ENCODE measurements at places on chromosomes 16 and 17.

GRCh38 chr17:8126491-8127066 lies 2.7 kb upstream of the HES7 start:
- no peak for DNase-seq

DNA sequence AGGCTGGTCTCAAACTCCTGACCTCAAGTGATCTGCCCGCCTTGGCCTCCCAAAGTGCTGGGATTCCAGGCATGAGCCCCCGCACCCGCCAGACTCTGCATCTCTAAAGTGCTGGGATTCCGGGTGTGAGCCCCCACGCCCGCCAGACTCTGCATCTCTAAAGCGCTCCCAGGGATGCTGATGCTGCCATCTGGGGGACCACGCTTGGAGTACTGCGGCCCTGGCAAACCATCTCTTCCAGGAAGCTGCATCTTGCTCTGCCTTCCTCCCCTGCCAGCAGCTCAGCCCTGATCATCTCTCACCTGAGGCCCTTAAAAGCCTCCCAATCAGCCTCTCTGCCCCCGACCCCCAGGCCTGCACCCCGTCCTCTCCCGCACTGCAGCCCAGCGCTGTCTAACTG lies 4.1 kb downstream of the CEP295NL start:
- no peak for DNase-seq

DNA sequence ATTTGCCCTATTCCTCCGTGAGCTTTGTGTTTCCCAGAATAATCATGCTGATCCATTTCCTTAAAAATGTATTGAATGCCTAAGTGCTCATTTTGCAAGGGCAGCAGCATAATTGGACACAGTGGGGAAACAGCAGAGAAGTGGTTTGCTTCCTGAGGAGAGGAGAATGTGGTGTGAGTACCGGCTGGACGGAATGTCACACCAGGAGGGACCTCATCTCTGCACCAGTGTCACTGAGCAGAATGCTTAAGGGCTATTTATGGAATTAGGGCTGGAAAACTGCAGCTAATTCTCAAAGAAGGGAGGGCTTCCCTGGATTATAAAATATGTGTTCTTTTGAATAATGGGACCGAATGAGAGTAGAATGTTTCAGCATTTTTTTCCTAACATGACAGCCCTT lies 1100.6 kb upstream of the RBFOX1 start:
- DNase-seq, result no peak

- no peak for DNase-seq
Measured at GRCh38 chr17:19401321-19402010, 9.6 kb upstream of the RNF112 start.

GRCh38 chr17:1413281-1413791 lies 13.3 kb upstream of the YWHAE start:
- no peak for DNase-seq

GRCh38 chr16:53457670-53458069 lies 23.4 kb downstream of the RBL2 start:
- peak; percentile 47 for DNase-seq

- DNase-seq, result no peak
Measured at GRCh38 chr17:30082773-30083172, 33.8 kb upstream of the NSRP1 start.

DNA sequence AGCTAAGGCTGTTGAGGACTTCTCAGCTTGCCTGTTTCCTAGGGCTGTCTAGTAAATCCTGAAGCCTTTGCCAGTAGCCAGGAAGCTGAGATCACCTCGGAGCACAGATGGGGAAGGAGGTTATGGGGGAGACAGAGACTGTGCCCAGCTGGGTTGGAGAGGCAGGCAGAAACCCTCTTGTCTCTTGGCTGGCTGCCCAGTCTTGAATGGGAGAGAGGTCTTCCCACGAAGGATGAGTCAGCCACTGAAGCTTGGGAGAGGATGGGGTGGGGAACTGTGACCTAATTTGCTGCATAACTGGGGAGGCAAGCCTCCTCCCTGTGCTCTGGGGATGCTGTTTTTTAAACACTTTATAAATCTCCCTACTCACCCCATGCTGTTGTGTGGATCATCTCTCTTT lies 69.8 kb downstream of the SHISA9 start:
- DNase-seq, result no peak

DNA sequence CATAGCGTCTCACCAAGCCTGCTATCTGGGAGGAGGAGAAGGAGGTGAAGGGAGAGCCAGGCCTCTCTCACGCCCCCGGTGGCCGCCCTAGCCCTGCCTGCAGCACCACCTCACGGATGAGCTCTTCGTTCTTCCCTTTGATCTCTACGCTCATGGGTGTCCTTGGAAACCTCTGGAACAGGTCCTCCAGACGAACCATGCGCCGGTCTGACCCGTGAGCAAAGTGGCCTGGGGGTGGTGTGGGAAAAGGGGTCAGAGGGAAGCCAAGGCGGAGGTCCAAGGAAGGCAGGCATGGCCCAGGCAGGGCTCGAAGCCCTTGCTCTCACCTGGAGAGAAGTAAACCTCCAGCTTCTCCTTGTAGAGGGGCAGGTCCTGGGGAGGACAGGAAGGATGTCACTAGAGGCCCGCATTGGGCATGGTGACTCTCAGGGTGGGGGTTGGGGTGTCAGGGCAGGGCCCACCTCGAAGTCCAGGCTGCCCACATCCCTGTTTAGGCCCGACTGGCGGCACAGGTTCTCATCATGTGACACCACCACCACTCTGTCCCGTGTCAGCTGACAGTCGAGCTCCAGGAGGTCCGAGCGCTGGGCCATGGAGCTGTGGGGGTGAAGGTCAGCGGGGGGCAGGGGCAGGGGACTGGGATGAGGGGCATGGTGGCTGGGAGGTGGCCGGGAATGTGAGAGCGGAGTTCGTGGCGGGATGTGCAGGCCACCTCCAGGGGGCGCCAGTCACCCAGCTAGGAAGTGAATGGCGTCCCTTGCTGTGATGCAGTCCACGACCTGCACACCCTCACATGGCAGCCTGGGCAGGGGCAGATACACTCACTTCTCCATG lies 923 bp downstream of the GDPD3 start:
- peak; percentile 70 for DNase-seq

- no peak for DNase-seq
Measured at GRCh38 chr16:85347213-85347591, 234.9 kb upstream of the CIBAR2 start.

DNA sequence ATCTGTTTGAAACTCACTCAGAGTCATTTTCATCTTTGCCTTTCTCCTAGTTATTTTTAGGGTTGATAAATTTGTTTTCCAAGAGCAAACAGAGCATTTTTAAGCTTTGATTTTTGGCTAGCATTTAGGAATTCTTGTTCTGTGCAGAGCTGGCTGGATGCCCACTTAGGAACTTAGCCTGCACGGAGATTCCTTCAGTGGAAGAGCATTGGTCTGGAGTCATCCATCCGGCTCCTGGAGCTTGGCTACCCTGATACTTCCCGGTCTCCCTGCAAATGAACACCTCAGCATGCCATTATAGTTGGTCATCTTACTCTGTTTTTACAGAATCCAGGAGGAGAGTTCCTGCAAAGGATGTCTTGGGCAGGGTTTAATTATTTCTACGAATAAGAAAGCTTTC lies 57.1 kb downstream of the SPECC1 start:
- DNase-seq, result no peak

DNA sequence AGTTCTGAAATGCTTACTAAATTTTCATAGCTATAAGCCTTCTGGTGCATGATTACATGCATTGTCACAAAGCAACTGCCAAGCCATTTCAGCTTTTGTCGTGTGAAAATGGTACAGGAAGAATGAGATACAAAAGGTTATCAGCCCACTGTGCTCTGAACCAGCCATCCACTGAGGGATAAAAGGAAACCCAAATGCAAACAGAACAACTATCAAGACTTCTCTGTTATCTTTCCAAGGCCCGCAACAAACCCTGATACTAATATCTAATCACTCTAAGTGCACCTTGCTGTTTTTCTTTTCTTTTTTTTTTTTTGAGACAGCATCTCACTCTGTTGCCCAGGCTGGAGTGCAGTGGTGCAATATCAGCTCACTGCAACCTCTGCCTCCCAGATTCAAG lies 109.0 kb downstream of the FTO start:
- no peak for DNase-seq

DNA sequence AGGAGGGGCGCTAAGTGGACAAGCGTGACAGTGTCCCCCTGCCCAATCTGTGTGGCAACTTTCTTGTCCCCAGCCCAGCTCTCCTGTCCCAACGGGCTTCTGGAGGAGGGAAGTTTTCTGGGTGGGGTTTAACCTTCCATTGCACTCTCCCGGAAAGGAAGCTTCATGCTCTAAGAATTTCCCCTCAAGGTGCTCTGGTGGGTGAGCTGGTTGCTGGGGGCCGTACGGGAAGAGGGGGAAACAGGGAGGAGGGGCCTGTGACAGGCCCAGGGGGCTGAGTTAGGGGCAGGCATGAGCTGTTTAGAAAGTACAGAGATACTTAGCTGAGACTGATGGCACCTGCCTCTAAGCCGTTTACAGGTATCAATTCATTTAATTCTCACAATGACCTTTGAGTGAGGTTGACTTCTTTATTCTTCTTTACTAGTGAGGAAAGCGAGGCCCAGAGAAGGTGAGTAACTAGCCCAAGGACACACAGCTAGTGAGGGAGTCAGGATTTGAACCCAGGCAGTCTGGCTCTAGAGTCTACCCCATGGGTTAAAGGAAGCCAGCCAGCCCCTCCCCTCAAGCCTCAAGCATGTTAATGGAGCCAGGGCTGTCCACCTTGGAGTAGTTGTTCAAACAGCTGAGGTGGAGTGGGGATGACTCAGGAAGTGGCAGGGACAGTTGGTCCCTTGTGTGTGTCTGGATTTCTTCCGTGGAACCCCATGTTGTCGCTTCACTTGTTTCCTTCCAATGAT lies 18.9 kb downstream of the ADGRG1 start:
- DNase-seq, result no peak

- no peak for DNase-seq
Measured at GRCh38 chr16:86771506-86772460, 193.4 kb downstream of the FOXL1 start.

DNA sequence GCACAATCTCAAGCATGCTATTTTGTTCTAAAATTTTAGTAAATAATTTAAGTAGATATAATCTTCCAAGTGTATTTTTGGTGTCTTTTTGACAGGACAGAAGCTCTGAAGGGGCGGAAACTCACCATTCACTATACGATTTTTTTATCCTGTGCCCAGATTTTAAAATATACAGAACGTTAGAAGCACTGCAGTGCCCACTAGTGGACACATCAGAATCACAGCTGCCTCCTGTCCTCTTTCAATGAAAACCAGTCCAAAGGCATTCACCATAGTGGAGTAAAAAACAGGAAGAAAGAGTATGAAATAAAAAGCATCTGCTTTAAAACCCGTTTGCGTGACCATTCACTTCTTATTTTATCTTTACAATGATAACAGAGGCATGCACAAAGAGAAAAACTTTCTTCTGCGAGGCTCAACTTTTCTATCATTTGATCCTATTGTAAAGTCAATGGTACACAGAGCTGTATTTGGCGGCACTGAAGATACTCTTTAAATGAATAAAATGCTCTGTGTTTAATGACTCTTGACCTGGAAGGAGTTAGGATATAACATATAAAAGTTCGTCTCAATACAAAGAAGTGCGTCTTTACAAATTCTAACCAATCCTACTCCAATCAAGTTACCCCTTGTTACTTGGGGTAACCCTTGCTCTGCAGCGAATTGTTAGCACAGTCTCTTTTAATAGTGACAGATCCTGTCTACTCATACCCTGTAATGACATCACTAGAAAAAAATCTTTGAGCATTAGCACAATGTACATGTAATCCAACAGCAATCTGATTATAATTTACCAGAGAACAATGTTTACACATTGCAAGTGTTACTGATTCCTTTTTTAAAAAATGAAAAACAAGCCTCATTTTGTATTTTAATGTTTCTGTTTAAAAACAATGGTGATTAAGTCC lies 339.8 kb upstream of the PSMD7 start:
- DNase-seq, result no peak

DNA sequence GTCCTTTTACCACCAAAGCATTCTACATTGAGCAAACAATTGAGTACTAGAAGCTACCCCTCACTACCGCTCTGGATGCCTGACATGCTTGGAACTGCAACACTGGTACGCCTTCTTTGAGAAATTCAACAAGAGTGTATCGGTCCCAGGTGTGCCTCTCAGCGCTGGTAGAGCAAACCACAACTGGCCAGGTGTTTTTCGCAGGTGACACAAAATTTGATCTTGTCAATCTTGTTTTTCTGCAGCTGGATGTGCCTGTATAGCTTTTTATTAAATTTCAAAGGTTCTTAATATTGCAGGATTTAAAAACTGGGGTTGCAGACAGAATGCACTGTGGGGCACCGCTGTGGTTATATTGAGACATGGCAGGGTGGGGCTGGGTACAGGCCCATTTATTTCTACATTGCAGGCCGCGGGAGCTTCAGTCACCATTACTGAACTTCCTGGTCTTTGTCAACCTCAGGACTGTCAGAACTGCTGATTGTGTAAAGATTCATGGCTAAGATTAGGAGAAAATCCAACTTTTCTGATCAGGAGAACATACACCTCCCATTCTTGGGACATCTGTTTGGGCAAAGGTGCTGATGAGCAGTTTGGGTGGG lies 4.5 kb upstream of the SNX20 start:
- no peak for DNase-seq

- no peak for DNase-seq
Measured at GRCh38 chr16:10069374-10069773, 112.9 kb downstream of the GRIN2A start.

GRCh38 chr17:48241770-48242497 lies 134.4 kb downstream of the SNX11 start:
- DNase-seq, result no peak

- no peak for DNase-seq
Measured at GRCh38 chr16:11869353-11870228, 18.2 kb upstream of the RSL1D1 start.

GRCh38 chr17:58317421-58318064 lies 11.1 kb downstream of the TSPOAP1 start:
- peak; percentile 55 for DNase-seq

DNA sequence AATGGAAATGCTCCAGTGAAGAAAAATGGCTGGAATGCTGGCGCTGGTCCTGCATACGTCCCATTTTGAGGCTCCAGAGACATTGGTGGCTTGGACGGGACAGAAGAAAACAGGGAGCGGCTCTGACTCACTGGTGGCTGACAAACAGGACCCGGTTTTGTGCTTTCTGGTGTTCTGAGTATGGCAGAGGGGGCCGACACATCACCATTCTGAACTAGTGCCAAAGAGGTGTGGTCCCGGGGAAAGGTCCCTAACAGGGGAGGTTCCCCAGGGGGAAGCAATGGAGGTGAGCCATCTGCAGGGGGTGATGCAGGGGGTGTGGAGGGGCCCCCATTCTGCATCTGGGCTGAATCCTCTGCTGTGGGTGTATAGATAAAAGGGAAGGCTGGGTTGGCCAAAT lies 8.3 kb downstream of the ANKRD40 start:
- no peak for DNase-seq

DNA sequence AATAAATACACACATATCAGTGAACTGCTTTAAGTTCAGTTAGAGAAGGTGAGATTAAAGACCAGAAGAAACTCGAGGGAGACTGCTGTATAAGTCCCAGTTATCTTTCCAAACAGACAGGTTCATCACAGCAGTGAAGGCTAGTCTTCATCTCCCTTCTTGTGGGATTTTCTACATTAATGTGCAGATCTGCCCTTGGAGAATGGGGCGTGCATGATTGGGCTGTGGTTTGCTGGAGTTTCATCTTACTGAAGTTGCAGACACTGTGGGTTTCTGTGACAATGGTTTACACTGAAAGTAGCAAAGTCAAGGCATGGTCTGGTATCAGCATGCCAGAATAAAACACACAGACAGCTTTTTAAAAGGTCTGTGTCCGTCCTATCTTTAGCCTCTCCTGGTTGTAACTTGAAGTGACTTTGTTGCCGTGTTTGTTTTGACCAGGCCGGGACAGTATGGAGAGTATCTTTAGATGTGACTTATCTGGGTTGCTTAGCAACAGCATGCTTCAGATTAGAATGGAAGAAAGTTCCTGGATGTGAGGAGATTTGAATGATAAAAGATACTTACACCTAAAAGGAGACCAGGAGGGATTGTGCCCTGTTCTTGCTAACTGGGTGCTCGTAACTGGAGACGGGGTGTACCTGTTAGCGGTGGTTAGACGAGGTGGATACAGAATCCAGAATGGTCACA lies 16.1 kb downstream of the NAA60 start:
- DNase-seq, result no peak
